Urinary bladder (tissue), 4 donors: ENCODE measurements at places on chromosomes 5 and 9. TPM values are rescaled to one million over a fixed set of nuclear protein-coding genes. Genes with fewer than 3 reads are reported as not detected.

C1QTNF2 gene
- 17.1 TPM for total RNA-seq

TAF1L gene
- not detected for total RNA-seq

EIF4E1B gene
- total RNA-seq = not detected

PCDHGA2 gene
- 5.7 TPM for total RNA-seq

FGF1 gene
- total RNA-seq = 5.1 TPM

TMC1 gene
- 1.9 TPM for total RNA-seq

ANXA1 gene
- 353 TPM for total RNA-seq

PDE8B gene
- total RNA-seq = 2.9 TPM

PROB1 gene
- 1.4 TPM for total RNA-seq

MEGF10 gene
- 8.7 TPM for total RNA-seq

GABRP gene
- total RNA-seq = 2.0 TPM

PCDHB4 gene
- total RNA-seq = 3.8 TPM

SPINK6 gene
- total RNA-seq = not detected

ABO gene
- 1.4 TPM for total RNA-seq

ZBTB6 gene
- total RNA-seq = 35.2 TPM

CRB2 gene
- total RNA-seq = 0.42 TPM

CCL21 gene
- total RNA-seq = 35.7 TPM

SLC46A2 gene
- 3.1 TPM for total RNA-seq

ELL2 gene
- total RNA-seq = 30.2 TPM

COMMD10 gene
- total RNA-seq = 74.7 TPM

LRRC19 gene
- 0.11 TPM for total RNA-seq

AJM1 gene
- 0.69 TPM for total RNA-seq

GALNT12 gene
- total RNA-seq = 13.0 TPM

TAF11L5 gene
- not detected for total RNA-seq

PRSS3 gene
- total RNA-seq = not detected

PCDHA12 gene
- 0.90 TPM for total RNA-seq

SOHLH1 gene
- not detected for total RNA-seq

CD274 gene
- 2.4 TPM for total RNA-seq

PCDHGA6 gene
- total RNA-seq = 9.6 TPM

GNAQ gene
- total RNA-seq = 78.5 TPM

C9 gene
- not detected for total RNA-seq

SLC4A9 gene
- 0.11 TPM for total RNA-seq

CYSTM1 gene
- total RNA-seq = 7.8 TPM

LCN1 gene
- total RNA-seq = not detected

UBLCP1 gene
- total RNA-seq = 22.0 TPM

TMEM171 gene
- total RNA-seq = not detected

CER1 gene
- 0.74 TPM for total RNA-seq

BAAT gene
- total RNA-seq = not detected

GPX8 gene
- total RNA-seq = 120 TPM

TERT gene
- total RNA-seq = not detected

CARTPT gene
- total RNA-seq = not detected

SPATA31E1 gene
- total RNA-seq = not detected

SPATA31D4 gene
- not detected for total RNA-seq

SEMA6A gene
- total RNA-seq = 54.0 TPM

PAEP gene
- not detected for total RNA-seq

SLC36A3 gene
- not detected for total RNA-seq

QRFP gene
- not detected for total RNA-seq

PFN3 gene
- not detected for total RNA-seq

BNC2 gene
- total RNA-seq = 69.5 TPM

EPB41L4A gene
- 49.4 TPM for total RNA-seq

ZBED3 gene
- total RNA-seq = 4.7 TPM

SNCB gene
- not detected for total RNA-seq
